ENCODE measurements at places on chromosomes 5 and 9.

GRCh38 chr5:52864884-52865283 is 77.2 kb downstream of the ITGA1 start:
- no peak for DNase-seq

- no peak for DNase-seq
Measured at GRCh38 chr5:180777475-180777874, 25.1 kb downstream of the MGAT1 start.

DNA sequence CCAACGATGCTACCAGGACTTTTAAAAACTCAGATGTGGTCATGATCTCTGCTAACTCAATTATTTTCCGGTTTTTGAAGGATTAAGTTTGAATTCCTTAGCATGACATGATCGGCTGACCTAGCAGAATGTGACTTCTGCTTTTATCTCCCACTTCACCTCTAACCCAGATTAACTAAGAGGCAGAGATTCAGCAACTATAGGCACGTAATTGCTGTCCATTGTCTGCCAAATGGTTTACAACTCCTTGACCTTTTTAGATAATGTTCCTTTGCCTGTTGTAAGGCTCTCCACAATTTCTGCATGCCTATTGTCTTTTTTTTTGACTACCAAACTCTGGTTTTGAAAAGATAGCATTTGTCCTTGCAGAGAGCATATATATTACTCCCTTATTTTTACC is 268.2 kb downstream of the BRINP1 start:
- no peak for DNase-seq

DNA sequence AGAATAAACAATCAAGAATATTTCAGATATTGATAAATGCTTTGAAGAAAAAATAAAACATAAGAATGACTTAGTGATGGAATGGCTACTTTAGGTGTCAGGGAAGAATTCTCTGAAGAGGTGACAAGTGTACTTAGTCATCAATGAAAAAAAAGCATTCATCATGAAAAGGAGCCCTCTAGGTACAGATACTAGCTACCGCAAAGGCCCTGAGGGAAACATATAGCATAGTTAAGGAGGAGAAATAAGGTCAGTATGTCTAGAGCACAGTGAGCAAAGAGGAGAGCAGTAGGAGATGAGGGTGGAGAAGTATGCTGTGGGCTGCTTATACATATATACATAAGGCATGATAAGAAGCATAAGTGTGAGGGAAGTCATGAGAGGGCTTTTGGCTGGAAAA is 41.8 kb downstream of the CSF2 start:
- no peak for DNase-seq

DNA sequence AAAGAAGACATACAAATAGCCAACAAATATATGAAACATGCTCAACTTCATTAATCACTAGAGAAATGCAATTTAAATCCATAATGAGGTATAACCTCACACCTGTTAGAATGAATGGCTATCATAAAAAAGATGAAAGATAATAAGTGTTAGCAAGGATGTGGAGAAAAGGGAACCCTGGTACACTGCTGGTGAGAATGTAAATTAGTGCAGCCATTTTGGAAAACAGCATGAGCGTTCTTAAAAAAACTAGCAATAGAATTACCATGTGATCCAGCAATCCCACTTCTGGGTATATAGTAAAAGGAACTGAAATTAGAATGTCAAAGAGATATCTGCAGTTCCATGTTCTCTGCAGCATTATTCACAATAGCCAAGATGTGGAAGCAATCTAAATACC is 64.2 kb upstream of the CEP78 start:
- no peak for DNase-seq
